ENCODE measurements at places on chromosomes 6 and 20.

GRCh38 chr6:4128748-4129147 is 6.6 kb downstream of the ECI2 start:
- DNase-seq, result no peak

GRCh38 chr6:2190661-2191389 is 54.6 kb downstream of the GMDS start:
- no peak for DNase-seq

DNA sequence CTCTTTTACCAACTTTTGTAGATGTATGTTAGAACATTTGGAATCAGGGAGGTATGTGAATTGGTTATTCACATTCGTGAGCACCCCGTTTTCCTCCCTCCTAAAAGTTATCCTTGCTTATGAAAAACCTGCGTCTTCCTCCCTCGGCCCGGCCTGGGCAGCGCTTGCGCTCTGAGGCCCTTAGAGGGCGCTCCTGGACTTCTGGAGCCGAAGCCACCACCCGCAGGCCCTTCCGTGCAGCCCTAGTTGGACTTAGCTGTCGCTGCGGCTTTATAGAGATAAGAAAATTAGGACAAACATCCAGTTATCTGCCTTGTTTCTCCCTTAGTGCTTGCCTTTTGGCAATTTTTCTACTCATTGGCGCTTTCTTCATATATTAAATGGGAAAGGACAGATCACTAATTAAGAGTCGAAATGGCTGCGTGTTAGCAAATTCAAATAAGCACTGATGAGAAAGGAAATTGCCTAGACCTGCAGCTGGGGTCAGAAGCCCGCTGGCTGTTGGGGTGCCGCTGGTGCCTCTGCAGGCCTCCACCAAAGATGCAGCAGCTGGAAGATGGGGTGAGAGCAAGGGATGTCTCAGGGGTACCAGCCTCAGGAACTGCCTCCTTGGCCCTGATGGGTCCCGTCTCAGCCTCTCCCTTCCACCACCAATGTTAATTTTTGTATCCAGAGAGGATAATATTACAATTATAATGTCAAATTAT is 5.2 kb downstream of the FNDC1 start:
- peak; percentile 21 for DNase-seq

- DNase-seq, result no peak
Measured at GRCh38 chr6:98433325-98434056, 400.9 kb upstream of the POU3F2 start.

GRCh38 chr6:12182676-12183075 is 107.5 kb upstream of the EDN1 start:
- DNase-seq, result no peak

DNA sequence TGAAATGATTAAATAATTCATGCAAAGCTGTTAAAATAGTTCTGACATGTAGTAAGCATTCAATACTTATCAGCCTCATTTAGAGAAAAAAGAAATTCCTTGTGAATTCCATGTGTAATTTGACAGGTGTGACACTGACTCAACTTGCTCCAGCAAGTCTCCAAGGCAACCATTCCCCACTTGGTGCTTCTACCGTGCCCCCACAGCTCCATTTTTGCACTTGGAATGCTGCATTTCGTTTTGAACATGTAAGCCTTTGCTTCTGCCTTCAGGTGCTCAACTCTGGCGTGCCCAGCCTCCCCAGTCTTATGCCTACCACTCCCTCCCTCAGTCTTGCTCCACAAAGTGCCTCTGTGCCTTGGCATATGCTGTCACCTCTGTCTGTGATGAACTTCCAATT is 760.6 kb upstream of the CHD6 start:
- DNase-seq, result no peak

DNA sequence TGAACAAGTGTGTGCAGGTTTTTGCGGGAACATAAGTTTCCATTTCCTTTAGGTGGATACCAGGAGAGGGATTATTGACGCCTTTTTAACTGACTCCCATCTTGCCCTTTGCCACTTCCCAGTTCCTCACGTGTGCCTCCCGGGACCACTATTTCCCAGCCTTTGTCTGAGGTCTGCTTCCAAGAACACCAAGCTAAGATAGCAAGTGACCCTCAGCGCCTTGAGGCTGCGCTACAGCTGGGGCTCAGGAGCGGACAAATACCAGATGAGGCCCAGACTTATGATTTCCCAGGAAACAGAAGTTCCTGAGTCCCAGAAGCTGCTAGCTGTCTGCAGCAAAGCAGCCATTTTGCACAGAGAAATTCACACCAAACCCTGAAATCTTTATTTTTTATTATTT is 216.7 kb downstream of the SYNDIG1 start:
- DNase-seq, result no peak

GRCh38 chr6:71139249-71139648 is 149.4 kb upstream of the OGFRL1 start:
- DNase-seq, result no peak

- no peak for DNase-seq
Measured at GRCh38 chr6:107692351-107692750, 131.8 kb downstream of the SCML4 start.

DNA sequence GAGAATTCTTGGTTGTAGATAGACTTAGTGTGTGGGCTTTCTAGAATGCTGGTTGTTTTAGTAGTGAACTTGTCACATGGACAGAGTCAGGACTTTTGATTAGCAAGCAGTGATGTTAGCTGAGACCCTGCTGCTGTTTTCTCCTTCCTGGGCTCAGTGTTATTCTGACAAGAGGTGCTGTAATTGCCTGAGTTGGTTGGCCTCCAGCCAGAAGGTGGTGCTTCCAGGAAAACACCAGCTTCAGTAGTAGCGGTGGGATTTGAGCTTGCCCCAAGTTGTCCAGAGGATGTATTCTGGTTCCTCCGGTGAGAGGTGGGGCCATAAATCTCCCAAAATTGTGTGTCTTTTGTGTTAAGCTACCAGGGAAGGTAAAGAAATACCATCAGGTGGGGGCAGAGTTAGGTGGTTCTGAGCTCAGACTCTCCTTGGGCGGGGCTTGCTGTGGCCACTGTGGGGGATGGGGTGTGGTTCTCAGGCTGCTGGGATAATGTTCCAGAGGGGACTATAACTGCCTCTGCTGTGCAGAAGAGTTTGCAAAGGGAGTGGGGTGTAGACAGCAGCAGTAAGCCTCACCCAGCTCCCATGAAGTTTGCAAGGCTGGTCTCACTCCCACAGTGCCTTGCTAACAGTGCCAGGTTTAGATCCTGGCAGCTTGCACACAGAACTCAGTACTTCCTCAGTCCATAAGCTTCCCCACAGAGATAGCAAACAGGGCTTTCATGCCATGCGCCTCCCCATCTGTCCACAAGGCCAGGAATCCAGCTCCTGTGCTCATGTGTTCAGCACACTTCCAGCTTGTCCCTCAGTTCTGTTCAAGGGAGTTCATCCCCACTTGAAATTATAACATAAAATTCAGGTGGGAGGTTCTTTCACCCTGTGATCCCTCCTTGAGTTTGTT is 278.4 kb upstream of the PTCHD4 start:
- no peak for DNase-seq

DNA sequence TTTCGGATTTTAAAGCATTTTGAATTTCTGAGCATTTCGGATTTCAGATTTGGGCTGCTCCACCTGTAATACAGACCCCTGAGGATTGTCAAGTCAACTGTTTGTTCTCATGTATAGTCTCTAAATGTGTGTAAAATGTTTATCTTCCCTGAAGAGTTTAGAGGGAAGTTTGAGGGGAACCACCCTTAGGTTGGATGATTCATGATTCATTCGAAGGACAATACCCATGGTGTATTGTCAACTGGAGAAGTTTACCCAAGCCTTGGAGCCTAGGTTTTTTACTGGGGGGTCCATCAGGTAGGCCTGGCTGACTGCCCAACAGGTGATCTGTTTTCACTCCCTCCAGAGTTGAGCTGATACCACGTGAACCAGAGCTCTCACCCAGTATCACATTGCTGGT is 18.9 kb downstream of the GSTA4 start:
- DNase-seq, result no peak

- DNase-seq, result no peak
Measured at GRCh38 chr6:139029470-139030227, 1.1 kb downstream of the ABRACL start.

- DNase-seq, result no peak
Measured at GRCh38 chr20:64047968-64048401, 1.5 kb downstream of the SOX18 start.

GRCh38 chr20:17936761-17937732 is 31.5 kb downstream of the SNX5 start:
- no peak for DNase-seq

GRCh38 chr20:19018881-19019280 is 193.6 kb upstream of the SLC24A3 start:
- DNase-seq, result no peak

DNA sequence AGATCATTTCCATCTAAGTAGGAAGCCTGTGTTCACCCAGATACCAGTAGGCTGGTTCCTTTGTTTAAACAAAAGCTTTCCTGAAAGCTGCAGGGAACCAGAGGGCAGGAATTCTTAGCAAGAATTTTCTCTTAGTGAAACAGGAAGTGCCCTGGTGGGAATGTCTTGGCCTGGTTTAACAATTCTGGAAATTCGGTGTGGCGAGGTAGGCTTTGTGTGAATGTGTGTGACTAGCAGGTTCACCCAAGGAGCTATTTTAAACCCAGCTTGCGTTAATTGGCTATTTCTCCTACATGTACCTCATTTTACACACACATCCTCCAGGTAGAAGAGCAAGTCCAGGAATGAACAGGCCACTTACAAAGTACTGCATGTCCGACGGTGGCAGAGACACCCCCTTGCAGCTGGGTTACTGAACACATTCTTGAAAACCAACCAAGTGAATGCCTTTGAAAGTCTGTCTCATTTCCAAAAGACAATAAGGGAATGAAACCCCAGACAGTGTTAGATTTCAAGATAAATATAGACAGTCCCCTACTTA is 64.6 kb downstream of the GFOD1 start:
- DNase-seq, result no peak

DNA sequence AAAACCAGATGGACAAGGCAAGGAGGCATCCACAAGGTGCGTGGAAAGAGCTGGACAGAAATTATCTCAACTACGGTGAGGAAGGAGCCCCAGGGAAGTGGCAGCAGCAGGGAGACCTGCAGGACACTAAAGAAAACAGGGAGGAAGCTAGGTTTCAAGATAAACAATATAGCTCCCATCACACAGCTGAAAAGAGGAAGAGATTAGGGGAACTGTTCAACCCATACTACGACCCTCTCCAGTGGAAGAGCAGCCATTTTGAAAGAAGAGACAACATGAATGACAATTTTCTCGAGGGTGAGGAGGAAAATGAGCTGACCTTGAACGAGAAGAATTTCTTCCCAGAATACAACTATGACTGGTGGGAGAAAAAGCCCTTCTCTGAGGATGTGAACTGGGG is 26.8 kb downstream of the TRMT6 start:
- DNase-seq, result no peak

DNA sequence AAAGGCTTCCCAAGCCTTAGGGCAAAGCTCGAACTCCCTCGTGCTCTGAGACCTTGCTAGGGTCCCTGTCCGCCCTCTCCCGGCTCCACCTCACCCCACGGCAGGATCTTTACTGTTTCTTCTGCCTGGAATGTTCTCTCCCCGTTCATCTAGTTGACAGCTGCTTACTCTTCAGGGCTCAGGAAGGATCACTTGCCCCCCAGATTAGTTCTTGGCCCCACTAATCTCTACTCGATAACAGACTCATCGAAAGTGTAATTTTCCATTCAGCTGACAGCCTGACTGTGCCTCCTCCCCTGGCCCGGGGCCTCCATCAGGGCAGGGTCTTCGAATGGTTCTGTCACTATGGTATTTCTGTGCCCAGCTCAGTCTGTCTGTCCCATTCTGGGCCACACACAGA is 3.1 kb downstream of the MAP1LC3A start:
- no peak for DNase-seq

Measured in stimulated activated CD8-positive, alpha-beta memory T cell treated with anti-CD3 and anti-CD28 coated beads, Interleukin-4, amount 100 ng/mL, for 1 hour (primary cell).